Stimulated activated naive B cell treated with anti-CD40 and anti-IgM and Interleukin-4, amounts not matched to agents 10 μg/mL and 1 μg/mL and 100 μg/mL, for 72 hours (primary cell): ENCODE measurements at places on chromosomes 4 and X.

- no peak for DNase-seq
These were observed 31.4 kb downstream of the CPE start for GRCh38 chr4:165410214-165410613.

DNA sequence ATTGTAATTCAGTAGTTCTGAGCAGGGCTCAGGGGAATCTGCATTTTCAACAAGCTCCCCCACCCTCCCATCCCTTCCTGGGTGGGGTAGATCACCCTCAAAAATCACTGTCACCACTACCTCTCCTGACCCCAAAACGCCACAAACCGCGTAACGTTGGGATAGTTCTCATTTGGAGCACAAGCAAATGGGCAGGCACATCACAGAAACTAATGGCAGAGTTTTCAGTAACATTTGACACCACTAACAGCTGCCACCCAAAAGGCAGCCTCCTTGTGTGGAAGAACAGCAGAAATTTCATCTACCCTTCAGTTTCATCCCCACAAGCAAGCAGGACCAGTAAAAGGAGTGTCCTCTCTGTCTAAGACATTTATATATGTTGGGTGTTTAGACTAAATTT, 132.7 kb downstream of the PALLD start:
- no peak for DNase-seq

DNA sequence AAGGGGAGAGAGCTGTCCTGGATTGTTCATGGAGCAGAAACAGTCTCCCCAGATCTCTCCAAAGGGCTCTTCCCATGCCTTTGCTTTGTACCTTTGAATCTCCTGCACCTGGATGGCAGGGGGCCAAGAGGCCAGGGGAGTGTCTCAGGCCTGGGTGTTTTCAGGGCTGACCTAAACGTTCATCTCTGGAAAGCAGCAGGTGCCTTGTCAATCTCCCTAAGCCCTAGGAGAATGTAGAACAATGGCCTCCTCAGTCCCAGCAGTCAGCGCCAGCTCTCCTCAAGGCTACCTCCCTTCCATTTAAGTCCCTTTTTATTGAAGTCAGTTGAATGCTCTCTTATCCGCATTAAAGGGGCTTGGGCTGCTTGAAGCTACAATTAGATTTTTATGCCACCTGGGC, 31.2 kb upstream of the NSUN7 start:
- DNase-seq = no peak

DNA sequence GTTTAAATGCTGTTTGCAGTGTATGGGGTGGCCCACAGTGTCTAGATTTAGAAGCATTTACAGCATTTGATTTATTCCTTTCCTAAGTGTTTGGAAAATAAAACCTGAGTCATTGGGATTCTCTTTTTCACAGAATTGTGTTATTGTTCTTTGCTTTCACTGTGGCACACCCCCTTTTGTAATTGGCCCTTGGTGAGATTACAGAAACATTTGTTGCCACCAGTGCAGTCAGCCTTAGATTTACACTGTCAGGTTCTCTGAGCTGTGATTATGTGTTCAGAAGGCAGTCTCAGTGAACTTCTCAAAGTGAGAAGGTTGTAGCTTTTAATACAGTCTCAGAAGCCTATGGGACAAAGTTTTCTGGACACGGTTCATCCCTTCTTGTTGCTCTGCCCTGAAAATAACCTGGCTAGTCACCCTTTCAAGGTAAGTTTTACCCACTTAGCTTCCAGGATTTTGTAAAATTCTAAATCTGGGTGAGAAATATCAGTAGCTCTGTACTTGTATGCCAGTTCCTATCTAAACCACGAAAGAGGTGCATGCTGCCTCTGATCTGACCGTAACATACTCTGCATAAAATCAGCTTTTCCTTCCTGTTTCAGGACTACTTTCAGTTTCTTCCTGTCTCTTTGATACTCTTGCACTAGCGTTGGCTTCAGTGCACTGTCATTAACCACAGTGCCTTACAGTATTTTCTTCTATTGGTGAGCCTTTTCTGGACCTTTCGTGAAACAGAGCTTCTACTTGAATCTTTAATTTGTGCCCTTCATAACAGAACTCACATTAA, 12.6 kb downstream of the RUFY3 start:
- peak; percentile 25 for DNase-seq

- peak; percentile 61 for DNase-seq
These were observed 164.4 kb upstream of the FTHL17 start for GRCh38 chrX:31236231-31236630.

DNA sequence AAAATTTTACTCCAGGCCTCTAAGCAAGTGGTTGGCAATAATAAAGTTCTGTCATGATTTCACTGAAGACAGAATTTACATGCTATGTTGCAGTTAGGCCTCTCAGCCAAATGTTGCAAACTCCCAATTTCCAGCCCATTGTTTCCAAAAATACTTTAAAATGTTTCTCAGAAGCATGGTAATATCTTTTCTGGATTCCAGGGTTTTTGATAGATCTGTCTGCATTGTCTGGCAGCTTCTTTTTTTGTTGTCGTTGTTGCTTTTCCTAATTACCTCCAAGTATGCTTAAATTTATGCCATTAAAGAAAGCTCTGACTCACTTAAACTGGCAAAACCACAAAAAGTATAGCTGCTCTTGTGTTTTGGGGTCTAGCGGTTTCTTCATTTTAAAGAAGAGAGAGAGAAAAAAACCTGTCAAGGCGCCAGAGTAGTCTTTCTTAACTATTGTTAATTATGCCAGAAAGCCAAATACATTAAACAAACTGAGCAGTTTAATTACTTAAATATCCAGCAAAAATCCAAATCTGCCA, 97.0 kb downstream of the AGTR2 start:
- DNase-seq = no peak

DNA sequence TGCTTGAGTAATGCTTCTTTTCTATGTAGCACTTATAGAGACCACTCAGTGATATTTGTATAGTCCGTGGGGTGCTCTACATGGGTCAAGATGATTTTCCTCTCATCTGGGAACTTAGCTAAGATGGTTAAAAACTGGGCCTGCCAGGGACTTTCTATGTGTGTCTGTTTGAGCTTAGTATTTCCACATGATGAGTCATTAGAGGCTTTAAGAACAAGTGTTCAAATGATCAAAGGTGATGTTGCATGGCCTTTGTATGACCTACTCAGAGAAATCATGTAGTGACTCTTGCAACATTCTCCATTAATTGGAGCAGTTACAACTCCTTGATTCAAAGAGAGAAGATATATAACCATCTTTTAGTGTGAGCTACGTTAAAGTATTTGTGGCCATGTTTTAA, 1480.5 kb upstream of the IGFBP7 start:
- DNase-seq = no peak
